ENCODE measurements at places on chromosomes 7 and 10. TPM values are rescaled to one million over a fixed set of nuclear protein-coding genes. Genes with fewer than 3 reads are reported as not detected.

Gene NRG3
- not detected for total RNA-seq

GRCh38 chr7:134514663-134515062, 12.7 kb upstream of the AKR1B10 start:
- peak; percentile 4 for DNase-seq

- DNase-seq, result no peak
Measured at GRCh38 chr10:36494371-36494770, 631.0 kb upstream of the ANKRD30A start.

Gene KLF6
- 125 TPM for total RNA-seq

Gene TMEM213
- total RNA-seq, result not detected

GRCh38 chr7:144105211-144105610, 4.2 kb upstream of the OR2A2 start:
- no peak for DNase-seq

Gene CTAGE4
- total RNA-seq, result 0.90 TPM

- no peak for DNase-seq
Measured at GRCh38 chr10:28925121-28925663, 247.9 kb downstream of the BAMBI start.

- DNase-seq, result no peak
Measured at GRCh38 chr10:84196941-84197340, 2.6 kb downstream of the CDHR1 start.

DNA sequence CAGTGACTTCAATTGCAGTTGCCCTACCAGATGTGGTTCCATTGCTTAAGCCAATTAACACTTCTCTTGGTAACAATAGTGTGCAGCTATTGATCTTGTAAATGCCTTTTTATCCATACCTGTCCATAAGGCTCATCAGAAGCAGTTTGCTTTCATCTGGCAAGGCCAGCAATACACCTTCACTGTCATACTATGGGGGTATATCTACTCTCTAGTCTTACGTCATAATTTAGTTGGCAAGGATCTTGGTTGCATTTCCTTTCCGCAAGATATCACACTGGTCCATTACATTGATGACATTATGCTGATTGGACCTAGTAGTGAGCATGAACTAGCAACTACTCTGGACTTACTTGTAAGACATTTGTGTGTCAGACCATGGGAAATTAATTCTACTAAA, 17.7 kb upstream of the ZNF365 start:
- no peak for DNase-seq

GRCh38 chr10:123808906-123809305, 82.7 kb downstream of the CPXM2 start:
- DNase-seq, result no peak

Gene PDK4
- total RNA-seq, result not detected

GRCh38 chr7:93043385-93043985, 74.3 kb downstream of the SAMD9 start:
- no peak for DNase-seq

Gene CFAP46
- total RNA-seq, result 1.1 TPM

DNA sequence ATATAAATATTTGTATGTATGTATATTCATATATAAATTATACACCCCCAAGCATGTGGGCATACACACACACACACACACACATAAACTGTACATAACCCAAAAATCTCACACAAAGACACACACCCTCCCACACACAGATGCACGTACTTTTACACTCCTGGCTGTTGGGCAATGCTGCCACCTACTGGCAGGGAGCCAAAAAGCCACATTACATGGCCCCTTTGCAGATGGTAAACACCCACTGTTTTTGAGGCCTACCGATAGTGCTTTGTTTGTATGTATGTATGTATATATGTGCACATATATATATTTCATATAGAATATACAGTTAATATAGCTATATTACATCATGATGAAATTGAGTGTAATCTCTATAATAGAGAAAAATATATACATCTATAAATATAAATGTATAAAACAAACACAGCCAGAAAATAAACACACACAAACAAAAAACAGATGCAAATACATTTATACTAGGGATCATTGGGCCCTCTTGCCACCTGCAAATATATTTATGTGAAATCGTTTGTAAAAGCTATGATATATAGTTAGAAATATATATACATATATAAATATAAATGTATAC, 120.1 kb upstream of the ACBD5 start:
- peak; percentile 78 for DNase-seq

DNA sequence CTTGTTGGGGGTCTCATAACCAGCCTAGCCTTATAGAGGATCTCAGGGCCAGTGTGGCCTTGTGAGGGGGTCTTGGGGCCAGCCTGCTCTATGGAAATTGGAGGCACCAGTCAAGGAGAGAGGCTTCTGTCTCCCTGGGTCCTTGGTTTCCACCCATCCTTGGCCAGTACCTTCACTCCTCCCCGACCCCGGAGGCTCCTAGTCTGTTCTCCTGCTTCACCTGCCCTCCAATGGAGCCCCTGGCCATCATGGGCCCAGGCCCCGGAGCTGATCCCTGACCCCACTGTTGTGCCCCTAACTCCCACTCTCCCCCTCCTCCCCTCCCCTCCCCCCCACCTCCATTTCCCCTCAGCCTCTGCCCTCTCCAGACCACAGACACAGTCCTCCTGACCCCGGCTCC, 29.7 kb downstream of the RASGEF1A start:
- DNase-seq, result no peak

DNA sequence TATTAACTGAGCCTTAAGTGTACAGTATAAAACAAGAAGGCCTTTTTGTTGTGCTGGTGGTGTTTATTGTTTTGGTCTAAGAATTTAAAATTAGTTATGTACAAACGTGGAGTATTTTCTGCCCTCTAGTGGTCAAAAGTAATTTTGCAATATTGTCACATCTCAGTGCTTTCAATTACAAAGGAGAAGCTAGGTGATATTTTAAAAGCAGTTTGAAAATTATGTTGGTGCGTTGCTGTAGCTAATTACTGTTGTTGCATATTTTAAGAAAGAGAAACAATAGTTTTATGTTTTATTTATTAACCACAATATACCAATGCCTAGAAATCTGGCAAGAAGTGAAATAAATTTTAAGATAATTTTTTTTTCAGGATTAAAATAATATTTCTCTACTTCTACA, 11.4 kb downstream of the NPVF start:
- DNase-seq, result no peak

Gene MMRN2
- not detected for total RNA-seq

Gene AOC1
- total RNA-seq, result not detected

DNA sequence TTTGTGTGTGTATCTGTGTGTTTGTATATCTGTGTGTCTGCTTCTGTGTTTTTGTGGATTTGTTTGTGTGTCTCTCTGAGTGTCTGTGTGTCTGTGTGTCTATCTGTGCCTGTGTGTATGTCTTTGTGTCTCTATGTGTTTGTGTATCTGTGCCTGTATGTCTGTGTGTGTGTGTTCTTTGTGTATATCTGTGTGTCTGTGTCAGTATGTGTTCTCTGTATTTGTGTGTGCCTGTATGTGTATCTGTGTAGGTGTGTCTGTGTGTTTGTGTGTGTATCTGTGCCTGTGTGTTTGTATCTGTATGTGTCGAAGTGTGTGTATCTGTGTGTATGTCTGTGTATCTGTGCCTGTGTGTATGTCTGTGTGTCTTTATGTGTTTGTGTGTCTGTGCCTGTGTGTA, 118.2 kb downstream of the SH2D4B start:
- DNase-seq, result no peak

Gene ZSCAN25
- 30.1 TPM for total RNA-seq

Gene IDI2
- not detected for total RNA-seq

- no peak for DNase-seq
Measured at GRCh38 chr10:24958721-24959381, 6.4 kb upstream of the PRTFDC1 start.

DNA sequence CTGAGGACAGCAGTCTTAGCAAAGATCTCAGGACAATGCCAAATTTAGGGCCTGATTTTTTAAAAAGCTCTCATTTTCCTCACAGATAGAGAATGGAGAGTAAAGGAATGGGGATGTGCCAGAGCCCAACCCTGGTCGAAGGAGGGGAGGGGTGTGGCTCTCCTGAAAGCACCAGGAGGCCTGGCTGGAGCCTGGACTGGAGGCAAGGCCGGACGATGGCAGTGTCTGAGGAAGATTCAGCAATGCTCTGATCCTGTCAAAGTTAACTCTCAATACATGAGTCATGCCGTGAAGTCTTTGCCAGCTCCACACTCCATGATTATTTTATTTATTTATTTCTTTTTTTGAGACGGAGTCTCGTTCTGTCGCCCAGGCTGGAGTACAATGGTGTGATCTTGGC, 108.3 kb downstream of the UPF2 start:
- DNase-seq, result no peak

Gene FBXL13
- total RNA-seq, result 0.82 TPM

- DNase-seq, result no peak
Measured at GRCh38 chr7:105298439-105298894, 90.3 kb downstream of the SRPK2 start.

GRCh38 chr7:129777993-129778769, 166.7 kb downstream of the NRF1 start:
- DNase-seq, result no peak

DNA sequence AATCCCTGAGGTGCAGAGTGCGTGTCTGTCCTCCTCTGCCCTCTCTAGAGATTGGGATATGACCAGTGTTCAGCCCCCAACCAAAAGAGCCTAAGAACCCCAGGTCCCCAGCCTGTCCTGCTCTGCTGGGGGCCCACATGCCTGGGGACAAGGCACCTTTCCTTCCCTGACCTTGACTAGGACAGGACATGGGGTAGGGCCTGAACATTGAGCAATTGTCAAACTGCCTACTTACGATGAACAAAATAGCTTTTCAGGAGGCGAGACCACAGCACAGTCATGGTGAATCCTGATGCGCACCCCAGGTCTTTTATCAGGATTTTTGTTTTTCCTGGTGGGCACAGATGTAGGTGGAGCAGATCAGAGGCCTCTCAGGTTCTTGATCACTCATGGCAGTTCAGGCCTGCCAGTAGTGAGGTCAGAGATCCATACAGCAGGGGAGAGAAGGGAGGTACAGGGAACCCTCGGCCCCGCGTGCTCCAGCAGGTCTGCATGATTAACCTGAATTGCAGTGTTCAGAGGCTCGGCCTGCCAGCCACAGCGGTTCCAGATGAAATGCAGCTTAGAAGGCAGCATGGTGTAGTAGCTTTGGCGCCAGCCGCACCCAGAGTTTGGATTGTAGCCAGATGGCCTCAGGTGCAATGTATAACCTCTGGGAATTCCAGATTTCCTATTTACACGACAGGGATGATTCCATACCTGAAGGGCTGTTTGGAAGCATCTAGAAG, 191.3 kb downstream of the CUX1 start:
- DNase-seq, result no peak

GRCh38 chr7:79272066-79272669, 181.3 kb downstream of the MAGI2 start:
- no peak for DNase-seq

Data from activated naive CD8-positive, alpha-beta T cell treated with anti-CD3 and anti-CD28 coated beads for 36 hours (primary cell).